GM12864 (cell line): ENCODE measurements at places on chromosomes 2 and 18.

GRCh38 chr2:45274250-45274926 lies 265.1 kb upstream of the SIX2 start:
- no peak for DNase-seq

- no peak for DNase-seq
Measured at GRCh38 chr2:112096098-112096497, 41.0 kb downstream of the TMEM87B start.

DNA sequence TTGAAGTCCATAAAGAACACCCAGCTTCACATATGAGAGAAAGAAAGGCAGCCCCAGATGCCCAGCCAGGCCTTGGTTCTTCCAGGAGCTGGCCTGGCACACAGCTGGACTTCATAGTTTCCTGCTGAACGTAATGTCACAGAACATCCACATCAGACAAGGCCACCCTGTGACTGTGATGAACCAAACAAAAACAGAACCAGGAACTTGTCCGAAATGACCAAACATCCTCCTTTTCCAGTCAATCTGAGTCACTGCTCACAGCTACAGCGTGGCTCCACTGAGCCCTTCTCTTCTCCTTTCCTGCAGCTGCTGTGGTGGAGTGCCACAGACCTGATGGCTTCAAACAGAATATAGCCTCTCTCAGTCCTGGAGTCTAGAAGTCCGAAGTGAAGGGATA lies 45.4 kb upstream of the PAPOLG start:
- DNase-seq = no peak

- no peak for DNase-seq
Measured at GRCh38 chr18:70907673-70908072, 618.8 kb downstream of the SOCS6 start.

GRCh38 chr18:52340406-52341102 lies 557 bp downstream of the DCC start:
- no peak for DNase-seq

DNA sequence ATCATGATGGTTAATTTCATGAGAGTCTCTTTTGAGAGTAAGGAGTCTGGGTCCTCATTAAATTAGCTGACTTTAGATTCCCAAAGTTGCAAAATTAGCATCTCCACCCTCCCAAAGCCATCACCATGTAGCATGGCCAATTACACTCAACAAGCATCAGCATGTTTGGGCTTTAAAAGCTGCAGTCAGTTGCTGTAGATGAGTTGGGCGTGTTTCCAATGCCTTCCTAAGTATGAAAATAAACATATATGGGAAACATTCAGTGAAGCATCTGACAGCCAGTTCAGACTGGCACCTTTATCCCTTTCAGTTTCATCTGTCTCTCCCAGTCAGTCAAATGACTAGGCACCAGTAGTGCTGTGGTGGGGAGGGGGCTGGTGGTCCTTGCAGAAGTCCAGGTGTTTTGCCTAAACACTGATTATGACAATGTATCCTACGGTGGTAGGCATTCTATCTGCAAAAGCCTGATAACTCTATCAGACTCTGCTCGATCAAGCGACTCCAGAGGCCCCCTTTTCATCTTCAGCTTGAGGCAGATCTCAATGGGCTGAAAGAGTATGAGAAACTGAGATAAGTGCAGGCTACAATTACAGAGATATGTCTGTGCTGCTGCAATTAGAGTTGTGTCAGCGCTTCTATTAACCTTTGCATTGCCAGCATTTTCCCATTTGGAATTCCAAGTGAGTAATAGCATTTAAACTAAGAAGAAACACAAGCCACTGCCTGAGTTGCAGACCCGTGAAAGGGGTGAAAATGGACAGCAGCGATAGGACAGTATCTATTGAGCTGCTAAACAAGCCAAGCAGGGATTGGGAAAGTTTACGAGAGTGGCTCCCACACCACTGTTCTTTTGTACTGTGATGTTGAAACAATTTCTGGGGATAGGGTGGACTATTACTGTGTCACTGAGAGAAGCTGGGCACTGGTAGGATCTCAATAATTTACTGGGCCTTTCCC lies 67.3 kb upstream of the SPOPL start:
- no peak for DNase-seq

- no peak for DNase-seq
Measured at GRCh38 chr2:42917425-42917927, 125.1 kb upstream of the HAAO start.
